Stimulated activated CD8-positive, alpha-beta memory T cell treated with anti-CD3 and anti-CD28 coated beads, Interleukin-2, amount 100 ng/mL, for 1 hour (primary cell): ENCODE measurements at places on chromosomes 11 and 22.

GRCh38 chr11:25211635-25212254 is 714.9 kb downstream of the LUZP2 start:
- no peak for DNase-seq

DNA sequence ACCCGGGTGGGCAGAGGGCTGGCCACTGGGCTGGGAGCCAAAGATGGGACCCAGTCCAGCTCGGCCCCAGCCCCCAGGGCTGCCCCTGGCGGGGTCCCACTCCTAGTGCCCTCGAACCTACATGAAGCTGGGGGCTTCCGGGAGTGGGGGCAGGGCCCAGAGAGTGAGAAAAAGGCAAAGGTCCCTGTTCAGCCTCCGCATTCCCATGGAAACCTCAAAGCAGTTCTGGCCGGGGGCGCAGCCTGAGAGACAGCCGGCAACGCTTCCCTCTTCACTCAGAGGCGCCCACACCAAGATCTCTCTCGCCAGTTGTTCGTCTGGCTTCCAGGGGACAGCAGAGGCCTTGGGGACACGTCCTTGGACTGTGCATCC is 22.4 kb upstream of the ARHGAP8 start:
- DNase-seq: no peak

DNA sequence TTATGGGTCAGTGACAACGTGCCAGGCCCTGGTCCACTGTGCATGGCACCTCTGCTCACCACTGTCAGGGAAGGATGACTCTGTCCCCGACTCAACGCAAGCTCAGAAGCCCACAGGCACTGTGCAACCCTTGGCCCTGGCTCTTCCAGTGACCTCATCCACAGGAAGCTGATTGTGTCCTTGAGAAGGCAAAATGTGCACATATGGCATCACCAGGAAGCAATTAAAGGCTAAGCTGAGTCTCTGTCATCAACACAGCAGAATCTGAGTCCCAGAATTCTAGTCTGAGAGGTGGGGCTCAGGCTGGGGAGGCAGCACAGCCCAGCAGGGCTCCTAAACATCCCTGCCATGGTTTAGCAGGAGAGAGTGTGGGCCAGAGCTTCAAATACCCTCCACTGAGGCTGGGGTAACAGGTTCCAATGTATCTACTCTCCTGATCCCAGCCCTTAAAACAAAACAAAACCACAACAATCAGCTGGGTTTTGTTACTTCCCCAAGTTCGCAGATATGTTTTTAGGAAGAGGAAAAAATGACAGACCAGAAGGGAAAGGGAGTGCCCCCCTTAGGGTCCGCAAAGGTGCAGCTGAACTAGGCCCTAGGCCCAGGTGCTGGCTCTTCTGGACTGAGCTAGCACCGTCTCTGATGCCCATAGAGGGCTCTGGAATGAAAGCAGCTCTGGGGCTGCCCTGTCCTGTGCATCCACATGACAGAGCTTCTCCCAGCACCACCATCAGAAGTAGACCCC is 33.5 kb upstream of the GNAZ start:
- no peak for DNase-seq

- no peak for DNase-seq
These were observed 43.0 kb upstream of the PDGFD start for GRCh38 chr11:104206936-104207335.

DNA sequence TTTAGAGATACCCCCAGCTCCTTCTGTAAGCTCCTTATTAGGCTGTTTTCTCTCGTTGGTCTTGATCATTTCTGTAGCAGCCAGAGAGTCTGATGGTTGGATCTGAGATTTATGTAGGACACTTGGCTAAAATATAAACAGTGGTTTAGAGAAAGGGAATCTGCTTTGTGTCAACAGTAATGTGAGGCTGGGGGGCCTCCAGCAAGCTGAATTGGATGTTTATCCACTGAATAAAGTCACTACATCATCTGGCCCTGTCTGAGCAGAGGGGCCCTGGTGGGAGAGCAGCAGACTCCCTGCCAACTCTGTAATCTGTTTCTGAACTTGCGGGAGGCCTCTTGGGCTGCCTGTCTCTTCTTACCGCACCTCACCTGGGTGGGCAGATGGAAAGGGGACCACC is 328.5 kb upstream of the PLET1 start:
- no peak for DNase-seq

DNA sequence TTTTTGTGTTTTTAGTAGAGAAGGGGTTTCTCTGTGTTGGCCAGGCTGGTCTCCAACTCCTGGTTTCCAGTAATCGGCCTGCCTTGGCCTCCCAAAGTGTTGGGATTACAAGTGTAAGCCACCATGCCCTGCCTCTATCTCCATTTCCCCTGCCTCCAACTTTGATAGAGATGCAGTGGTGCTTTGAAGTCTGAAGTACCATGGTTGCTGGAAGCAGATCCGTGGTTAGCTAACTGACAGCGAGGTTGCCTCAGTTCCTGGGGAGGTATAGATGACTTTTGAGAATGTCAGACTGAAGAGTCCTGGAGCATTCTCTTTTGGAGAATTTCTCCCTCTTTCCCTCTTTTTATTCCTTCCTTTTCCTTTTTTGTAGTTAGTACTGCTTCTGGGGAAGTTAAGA is 111.5 kb upstream of the RRM1 start:
- DNase-seq: no peak

DNA sequence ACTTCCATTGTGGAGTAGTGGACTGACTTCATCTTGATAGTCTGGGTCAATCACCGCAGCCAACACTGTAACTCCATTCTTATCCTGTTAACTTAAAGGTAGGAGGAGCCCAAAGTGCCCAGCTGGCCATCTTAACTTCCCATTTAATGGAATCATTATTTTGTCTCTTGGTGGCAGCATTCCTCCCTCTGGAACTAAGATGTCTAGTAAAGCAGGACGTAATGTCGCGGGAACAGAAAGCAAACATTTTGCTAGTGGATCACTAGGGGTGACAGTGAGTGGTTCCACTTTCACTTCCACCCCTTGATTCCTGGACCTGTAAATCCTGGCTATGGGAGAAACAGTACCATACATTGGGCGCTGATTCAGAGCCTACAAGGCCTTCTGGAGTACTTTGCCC is 71.4 kb downstream of the GAB4 start:
- DNase-seq: no peak

- DNase-seq: no peak
These were observed 51.8 kb downstream of the MN1 start for GRCh38 chr22:27749597-27750225.

DNA sequence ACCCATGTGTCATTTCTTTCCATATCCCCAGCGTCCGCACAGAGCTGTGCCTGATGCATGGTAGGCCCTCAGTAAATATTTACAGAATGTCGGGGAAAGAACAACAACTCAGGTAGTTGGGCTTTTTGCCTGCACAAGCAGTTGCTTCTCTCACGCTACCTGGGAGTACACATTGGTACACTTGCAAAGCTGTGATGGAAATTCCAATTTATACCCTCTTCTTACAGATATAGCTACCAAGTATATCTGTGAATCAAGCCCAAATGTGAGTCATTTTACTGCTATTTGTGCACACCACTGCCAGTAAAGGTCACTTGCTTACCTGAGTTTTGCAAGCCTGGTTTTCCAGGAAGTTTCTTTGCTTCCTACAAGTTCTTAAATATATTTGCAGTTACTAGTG is 333.0 kb upstream of the NARS2 start:
- DNase-seq: no peak

DNA sequence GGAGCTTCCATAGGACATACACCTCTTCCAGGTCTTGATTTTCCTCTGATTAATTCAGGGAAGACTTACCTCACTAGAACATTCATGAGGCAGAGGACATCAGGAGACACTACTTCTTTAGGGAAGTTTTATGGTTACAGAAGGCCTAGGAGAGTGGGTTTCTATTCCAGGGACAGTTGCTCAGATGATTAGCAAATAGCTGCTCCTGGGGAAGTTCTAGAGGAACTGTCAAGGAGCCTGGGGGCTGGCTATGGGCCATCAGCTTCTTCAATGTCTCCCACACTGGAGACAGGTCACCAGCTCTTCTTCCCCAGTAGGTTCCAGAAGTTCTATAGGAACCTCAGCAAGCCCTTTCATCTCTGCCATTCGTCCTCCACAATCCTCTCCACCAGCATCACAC is 11.5 kb upstream of the OR10A5 start:
- DNase-seq: no peak

DNA sequence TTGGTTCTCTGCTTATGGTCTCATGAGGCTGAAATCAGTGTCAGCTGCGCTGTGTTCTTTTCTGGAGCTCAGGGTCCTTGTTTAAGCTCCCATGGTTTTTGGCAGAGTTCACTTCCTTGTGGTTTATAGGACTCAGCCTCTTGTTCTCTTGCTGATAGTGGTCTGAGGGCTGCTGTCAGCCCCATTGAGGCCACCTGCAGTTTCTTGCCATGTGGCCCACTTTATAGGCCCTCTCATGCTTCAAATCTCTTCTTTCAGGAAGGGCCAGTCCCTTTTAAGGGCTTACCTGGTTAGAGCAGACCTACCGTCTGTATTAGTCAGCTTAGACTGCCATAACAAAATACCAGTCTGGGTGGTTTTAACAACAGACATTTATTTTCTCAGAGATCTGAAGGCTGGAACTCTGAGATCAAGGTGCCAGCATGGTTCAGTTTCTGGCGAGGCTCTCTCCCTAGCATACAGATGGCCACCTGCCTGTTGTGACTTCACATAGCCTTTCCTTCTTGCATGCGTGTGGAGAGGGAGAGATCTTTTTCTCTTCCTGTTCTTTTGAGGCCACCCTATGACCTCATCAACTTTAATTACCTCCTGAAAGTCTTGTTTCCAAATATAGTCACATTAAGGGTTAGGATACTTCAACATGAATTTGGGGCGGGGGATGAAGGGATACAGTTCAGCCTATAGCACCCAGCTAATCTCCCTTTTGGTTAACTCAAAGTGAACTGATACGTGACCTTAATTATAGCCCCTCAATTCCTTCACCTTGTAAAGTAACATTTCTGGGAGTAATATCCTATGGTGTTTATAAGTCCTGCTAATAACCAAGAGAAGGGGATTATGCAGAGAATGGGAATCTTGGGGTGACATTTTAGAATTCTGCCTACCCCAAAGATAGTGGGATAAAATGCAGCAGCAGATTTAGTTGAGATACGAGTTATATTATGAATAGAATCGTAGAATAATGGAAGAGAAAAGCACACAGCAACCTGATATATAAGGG is 131.8 kb downstream of the UVRAG start:
- no peak for DNase-seq

- no peak for DNase-seq
These were observed 2.5 kb downstream of the PLAAT2 start for GRCh38 chr11:63560506-63561180.

DNA sequence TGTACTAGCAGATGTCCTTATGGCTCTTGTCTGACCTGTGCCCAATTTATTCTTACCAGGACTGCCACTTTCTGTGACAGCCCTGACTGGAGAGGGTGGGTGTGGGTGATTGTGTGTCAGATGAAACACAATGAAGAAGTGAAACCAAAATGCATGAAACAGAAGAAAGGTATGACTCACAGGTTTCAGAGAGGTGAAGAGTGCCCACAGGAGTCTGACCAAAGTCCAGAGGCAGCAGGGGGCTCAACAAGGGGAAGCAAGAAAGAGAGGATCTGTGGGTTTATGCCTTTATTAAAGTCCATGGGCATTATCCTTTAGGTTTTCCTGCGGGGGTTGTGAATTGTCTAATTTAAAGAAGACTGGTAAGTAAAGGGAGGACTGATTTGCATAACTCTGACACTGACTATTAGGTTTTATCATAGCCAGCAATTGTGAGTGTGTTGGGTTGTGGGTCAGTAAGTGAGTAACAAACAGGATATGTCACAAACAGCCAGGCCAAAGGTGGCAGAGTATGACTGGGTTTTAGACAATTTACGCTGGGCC is 3.9 kb upstream of the OR4C6 start:
- no peak for DNase-seq

DNA sequence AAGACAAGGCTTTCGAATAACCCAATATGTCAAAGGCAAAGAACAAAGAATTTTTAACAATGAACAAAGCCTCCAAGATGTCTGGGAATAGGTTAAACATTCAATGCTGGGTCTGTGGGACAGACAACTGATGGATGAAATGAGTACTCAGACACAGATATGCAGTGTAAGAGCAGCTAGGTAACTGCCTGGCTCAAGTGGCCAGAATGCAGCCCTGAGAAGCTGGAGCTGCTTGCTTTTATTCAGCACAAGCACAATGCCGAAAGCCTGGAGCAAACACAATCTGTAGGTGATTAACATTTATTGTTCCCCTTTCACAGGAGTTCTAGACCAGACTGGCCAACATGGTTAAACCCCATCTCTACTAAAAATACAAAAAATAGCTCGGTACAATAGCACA is 24.0 kb downstream of the GLYAT start:
- DNase-seq: no peak

DNA sequence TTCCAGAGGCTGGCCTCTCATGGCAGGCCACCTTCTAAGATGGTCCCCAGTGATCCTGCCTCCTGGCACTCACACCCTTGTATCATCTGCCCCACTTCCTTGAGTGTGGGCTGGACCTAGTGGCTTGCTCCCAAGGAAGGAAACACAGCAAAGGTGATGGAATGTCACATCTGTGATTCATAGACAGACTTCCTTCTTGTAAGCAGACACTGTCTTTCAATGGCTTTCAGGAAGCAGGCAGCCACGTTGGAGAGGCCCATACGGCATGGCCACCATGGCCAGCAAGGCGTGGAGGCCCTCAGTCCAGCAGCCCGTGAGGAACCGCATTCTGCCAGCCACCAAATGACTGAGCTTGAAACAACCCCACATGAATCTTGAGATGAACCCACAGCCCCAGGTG is 11.3 kb downstream of the LMO1 start:
- no peak for DNase-seq

- no peak for DNase-seq
These were observed 49.0 kb downstream of the MUC15 start for GRCh38 chr11:26522912-26523610.

DNA sequence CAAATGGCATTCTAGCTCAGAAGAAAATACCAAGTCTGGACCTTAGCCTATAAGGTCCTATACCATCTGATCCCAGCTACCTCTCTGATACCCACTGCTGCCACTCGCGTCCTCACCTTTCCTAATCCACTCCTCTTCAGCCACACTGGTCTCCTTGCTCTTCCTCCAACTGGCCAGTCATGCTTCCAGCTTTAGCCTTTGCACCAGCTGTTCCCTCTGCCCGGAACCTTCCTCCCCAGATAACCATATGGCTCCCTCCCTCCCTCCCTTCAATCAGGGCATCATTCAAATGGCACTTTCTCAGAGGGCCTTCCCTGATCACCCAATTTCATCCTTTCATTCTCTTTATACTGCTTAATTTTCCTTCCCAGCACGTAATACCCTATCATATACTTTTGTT is 67.9 kb downstream of the KCNC1 start:
- no peak for DNase-seq

DNA sequence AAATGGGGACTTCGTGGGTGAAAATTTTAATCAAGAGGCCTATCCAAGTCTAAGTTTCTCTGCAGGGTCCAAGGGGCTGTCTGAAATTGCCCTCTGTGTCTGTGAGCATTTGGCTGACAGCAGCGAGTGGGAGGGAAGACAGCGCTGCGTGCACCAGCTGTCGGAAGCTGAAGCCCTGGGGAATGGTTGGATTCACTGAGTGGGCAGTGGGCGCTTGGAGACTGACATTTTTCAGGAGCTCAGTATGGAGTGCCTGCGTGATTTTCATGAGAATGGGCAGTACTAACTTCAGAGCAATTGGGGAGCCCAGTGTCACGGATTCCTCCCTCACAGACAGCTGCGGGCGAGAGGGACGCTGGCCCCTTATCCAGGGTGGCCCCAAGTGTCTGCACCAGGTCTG is 388.8 kb upstream of the B3GAT1 start:
- DNase-seq: no peak
